ENCODE measurements at places on chromosomes 12 and 14. TPM values are rescaled to one million over a fixed set of nuclear protein-coding genes. Genes with fewer than 3 reads are reported as not detected.

DNA sequence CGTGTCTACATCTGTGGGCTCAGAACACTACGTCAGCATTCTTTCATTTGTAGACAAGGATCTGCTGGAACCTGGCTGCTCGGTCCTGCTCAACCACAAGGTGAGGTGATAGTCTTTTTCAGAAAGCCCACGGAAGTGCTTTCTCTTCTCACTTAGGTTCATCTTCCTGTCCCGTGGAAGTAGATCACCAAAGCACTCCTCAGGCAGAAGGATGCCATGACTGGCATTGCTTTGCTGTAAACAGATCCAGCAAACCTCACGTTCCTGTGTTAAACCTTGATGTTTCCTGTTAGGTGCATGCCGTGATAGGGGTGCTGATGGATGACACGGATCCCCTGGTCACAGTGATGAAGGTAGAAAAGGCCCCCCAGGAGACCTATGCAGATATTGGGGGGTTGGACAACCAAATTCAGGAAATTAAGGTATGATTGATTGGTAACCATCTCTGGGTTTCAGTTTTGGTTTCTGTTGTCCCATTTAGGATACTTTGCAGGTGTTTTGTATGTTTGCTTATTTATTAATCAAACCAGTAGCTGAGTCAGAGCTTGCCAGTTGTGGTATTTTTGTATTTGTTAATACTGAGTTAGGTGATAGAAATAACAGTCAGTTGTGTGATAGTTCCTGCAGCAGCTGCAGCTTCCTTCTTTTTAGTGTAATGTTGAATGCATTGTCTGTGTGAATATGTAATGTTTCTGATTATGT is 7.5 kb downstream of the PSMC1 start:
- DNase-seq: no peak

The CRY1 gene
- 32.6 TPM for total RNA-seq

GRCh38 chr12:68480526-68480925 is 130.2 kb upstream of the RAP1B start:
- DNase-seq: no peak

DNA sequence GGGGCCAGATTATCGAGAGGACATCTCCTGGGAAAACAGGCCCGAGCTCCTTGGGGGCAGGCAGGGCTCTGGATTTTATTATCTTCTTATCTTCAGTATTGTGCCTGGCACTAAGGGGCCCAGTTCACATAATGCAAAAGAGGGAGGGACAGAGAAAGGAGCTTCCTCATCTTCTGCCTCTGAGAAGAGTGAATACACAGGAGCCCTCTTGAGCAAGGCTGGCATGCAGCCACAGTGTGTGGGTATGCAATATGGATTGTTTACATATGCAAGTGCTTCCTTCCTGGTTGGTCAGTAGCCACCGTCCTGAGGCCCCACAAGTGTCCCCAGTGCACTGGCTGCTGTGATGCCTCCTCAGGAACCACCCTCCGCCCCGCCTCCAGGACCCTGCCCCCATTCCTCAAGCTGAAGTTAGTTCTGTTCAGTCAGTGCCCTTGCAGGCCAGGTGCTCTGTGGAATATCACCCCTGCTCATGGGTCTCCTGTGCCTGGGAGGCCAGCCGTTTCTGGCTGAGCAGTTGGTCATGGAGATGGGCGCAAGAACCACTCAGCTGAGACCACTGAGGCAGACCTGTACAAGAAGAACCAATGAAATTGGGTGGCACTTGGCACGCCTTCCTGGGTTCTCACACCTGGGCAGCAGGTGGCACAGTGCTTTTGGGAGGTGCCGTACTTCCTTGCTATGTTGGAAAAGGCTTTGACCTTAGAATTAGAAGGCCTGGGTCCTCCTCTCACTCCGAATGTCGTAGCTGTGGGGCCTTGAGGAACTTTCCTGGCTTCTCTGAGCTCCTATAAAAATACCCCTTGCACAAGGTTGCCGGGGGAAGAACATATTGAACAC is 35.1 kb upstream of the ACTN1 start:
- DNase-seq: no peak

DNA sequence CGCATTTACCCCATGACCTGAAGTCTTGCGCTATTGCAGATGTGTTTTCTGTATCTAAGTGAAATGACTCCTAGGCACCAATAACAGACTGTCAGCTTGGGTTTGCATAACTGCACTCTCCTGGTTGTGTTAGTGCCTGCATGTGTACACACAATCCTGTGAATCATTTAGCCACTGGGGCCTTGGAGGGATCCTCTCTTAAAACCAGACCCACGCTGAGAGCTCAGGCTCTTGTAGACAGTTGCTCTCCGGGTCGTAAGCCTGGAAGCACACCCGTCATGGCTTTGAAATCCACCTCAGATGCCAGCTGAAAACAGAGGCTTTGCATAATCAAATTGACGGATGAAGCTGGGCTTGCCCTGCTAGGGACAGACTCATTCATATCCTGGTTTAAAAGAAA is 79.2 kb upstream of the RBM19 start:
- DNase-seq: no peak

The CLEC2A gene
- not detected for total RNA-seq

- DNase-seq: no peak
Measured at GRCh38 chr12:56914724-56915123, 19.5 kb downstream of the SDR9C7 start.

- no peak for DNase-seq
Measured at GRCh38 chr12:51198568-51199365, 19.1 kb downstream of the POU6F1 start.

DNA sequence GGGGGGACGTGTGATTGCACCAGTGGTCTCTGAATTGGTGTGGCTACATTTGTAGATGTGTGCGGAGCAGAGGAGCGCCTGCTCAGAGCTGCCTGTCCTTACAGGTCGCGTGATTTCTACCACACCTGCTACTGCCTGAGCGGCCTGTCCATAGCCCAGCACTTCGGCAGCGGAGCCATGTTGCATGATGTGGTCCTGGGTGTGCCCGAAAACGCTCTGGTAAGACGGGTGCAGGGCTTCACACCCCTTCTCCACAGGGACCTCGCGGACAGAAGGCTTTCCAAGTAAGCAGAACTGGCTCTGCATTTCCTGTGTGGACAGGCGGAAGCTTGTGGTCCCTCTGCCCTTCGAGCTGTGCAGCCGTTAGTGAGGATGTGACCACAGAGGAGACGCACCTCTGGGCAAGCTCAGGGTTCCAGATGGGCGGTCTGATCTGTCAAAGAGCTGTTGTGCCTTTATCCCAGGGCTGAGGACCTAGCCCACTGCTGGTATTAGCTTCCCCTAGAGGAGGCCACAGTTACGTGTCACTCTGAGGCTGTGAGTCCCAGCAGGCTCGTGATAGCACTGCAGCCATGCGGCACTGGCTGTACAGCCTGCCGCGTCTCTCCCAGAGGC is 47.7 kb downstream of the MAX start:
- DNase-seq: no peak

DNA sequence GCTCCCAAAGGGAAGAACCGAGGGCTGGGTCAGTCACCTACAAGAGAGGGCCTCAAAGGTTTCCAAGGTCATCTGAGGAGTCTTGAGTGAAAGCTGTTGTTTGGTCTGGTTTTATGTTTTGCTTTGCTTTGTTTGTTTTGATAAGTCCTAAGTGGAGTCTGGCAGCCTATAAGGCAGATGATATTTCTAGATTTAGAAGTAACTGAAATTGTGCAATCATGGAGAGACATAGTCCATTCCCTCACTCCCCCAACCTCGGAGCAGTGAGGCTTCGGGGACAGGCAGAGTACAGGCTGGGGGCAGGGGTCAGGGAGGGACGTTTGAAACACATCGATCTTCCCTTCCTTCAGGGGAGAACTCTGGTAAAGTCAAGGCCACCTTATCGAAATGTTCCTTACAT is 42.3 kb downstream of the TTC9 start:
- no peak for DNase-seq
